GM23338 (cell line): ENCODE measurements at places on chromosomes 3 and 15.

GRCh38 chr3:159945930-159946329 is 42.7 kb upstream of the IL12A start:
- no peak for DNase-seq

DNA sequence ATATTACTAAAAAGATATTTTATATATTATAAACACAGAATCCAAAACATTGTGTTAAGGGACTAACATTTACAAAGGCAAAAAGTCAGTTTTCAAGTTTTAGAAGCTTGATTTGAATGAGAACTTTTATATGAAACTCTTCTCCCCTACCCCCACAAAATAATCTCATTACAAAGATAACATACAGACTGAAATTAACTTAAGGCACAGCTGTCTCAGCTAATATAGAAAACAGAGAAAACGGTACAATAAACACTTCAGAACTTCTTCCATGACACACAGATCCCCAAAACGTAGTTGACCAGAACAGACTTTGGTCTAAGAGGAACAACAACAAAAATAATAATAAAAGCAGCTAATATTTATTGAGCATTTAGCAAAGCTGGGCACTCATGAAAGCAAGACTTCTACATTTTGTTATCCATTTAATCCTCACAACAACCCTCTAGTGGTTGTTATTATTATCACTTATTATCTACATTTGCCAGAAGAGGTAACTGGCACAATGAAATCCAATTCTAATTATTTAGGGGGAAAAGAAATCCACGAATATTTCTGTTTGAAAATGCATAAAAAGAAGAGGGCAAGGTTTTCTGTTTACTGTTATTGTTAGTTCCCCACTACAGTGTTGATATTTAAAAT is 68.1 kb downstream of the PFN2 start:
- no peak for DNase-seq

DNA sequence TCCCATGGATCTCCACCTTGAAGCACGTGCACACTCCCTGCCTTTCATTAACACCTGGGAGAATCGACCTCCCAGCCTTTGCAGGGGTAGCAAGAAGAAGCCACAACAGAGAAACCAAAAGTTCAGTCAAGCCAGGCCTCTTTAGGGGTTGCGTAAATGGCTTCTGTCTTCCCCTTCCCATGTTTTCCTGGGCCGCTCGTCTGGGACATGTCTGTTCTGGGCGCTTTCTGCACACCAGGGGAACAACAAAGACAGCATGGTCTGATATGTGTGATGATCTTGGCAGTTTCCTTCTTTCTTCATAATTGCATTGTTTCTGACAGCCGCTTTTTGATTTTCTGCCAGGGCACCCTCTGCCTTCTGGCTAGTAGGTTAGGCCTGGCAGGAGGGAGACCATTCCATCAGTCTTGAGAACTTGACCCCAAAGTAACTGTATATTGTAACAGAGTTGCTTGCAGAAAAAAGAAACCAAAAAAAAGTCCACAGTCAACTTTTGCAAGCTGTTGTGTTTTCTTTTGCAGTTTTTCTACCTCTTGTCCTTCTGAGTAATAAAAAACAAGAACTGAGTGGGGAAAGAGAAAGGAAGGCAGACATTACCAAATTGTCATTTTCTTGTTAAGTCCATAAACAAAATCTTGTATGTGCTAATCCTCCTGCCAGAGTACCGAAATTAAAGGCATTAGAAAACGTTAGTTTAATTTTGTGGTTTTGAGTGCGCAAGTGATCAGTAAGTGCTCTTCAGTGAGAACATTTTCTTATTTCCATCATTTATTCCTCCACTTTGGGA is 56.0 kb upstream of the FURIN start:
- no peak for DNase-seq

DNA sequence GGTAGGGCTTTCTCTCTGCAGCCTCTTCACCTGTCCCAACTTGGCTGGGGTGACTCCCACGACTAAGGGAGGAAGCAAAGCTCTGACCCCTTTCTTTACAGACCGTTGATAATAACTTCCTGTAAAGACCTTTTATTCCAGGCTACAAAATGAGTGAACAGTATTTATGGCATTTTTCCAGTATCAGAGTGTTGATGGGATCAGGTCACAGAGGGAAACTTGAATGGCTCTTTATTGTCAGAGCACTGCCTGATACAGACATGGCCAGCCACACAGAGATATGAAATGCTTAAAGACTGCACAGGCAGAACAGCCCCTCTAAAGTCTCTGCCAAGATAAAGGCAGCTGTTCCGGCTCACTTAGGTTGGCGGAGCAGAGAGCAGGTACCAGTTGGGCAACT is 1033.9 kb upstream of the NR2F2 start:
- DNase-seq = no peak

DNA sequence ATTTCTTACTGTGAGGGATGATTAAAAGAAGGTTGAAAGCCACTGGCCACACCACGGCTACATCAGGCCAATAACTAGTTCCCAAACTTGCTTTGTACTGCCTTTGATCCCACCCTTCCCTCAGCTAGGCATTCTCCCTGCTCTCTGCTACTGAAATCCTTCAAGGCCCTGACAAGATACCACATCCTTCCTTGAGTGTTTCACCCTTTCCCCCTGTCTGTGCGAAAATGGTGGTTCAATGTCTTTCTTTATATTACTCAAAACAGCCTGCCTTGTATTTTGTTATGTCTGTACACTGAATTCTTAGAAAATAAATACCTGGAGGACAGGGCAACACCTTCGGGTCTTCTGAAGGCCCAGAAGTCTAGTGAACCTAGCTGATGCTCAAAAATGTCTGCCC is 932 bp upstream of the VPS8 start:
- DNase-seq = no peak

DNA sequence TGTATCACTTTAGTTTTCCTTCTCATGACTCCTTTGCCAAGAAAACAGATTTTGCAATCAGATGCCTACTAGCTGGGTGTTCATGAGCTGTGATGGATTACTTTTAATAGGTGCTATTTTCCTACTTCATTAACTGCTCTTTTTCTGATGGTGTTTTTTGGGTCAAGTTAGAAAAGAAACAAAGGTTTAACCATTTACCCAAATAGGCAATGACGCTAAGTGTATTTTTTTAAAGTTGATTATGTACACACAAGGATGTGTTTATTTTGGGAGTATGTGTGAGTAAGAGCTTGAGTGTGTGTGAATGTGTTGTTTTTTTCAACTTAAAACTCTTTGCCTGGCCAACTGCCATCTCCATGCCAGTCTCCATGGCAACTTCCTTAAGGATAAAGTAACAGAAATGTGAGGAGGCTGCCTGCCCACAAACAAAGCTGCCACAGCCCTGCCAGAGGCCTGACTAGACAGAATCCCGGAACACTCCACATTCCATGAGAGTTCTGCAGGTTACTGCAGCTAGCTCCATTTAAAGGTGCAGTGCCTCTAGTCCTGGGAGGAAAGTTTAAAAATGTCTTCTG is 215.6 kb upstream of the RBMS3 start:
- DNase-seq = peak; percentile 83

- DNase-seq = no peak
Observed at GRCh38 chr3:122235147-122235546, 51.7 kb downstream of the CASR start.

- no peak for DNase-seq
Observed at GRCh38 chr3:119342176-119342575, 48.0 kb downstream of the ARHGAP31 start.

GRCh38 chr3:165803471-165803870 is 33.8 kb downstream of the BCHE start:
- no peak for DNase-seq

- DNase-seq = peak; percentile 29
Observed at GRCh38 chr15:70264014-70264582, 166.4 kb upstream of the TLE3 start.

DNA sequence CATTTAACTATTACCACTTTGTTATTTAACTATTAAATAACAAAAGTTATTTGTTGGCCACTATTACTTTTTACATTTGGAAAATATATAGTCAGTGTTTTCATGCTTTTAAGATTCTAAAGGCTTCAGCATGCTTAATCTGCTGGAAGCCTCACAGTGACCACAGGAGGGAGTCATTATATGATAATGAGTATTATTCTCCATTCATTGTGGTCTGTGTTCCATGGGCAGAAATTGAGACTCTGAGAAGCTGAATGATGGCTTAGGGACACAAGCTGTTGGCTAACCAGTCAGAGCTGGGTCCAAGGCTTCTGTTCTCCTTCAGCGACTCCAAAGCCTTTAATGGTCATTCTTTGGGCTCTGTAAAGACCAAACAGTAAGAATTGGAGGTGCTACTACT is 64.7 kb downstream of the BFSP2 start:
- DNase-seq = no peak

DNA sequence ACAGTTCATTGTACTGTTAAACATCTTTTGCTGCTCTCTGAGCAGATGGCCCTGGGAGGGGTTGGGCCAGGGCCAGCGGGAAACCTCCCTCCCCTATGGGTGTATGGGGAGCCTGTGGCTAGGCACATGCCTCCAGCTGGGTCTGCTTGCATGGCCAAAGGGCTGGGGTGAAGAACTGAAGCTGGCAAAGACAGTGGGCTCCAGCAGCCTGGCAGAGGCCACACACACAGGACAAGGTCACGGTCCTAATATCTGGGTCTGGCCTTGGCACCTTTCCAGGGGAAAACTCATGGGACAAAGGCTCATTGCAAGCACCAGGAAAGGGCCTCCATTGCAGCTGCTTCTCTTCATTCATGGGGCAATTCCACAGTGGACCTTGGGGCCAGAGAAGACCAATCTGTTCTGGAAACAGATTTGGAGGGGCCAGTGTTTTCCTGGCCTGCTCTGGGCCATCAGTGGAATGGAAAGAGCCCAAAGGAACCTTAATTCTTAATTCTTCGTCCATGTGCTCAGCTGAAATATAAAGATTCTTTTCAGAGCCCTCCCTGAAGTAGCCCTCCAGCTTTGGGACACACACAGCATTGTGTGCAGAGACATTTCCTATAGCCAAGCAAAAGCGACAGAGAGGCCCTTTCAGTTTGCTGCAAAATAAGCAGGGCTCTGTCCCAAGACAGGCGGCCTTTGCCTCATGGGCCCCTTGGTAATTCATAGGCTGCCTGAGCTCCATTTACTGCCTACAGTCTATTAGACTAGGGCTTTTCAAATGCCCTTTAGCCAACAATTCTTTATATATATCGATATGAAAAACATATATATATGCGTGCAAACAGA is 11.3 kb upstream of the LIMD1 start:
- no peak for DNase-seq

DNA sequence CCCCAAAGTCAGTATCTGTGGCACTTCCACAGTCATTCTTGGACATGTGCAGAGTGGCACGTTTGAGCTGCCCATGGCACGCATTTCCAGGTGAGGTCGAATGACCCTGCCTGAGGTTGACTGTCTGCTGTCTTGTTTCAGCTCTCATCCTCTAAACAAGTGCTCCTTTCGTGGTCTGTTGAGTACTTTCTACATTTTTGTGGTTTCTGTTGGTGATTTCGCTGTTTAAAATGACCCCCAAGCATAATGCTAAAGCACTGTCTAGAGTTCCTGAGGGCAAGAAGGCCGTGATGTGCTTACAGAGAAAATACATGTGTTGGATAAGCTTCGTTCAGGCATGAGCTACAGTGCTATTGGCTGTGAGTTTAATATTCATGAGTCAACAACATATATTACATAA is 40.0 kb upstream of the SAMMSON start:
- DNase-seq = no peak

DNA sequence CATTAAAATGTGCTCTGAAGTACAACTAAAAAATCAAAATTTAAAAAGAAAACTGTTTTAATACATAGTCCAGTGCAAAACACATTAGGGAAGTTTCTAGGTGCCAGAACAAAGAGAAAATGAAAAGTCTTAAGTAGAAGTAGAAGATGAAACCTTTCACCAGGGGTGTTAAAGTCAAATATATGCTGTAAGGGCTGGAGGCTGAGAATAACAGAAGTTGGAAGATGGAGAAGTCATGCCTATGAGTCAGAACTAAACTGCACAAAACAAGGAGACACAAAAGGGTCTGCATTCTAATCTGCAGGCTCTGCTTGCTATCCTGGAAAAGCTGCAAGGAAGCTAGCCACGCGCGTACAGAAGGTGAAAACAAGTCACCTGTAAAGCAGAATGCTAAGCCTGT is 48.7 kb upstream of the CPB1 start:
- DNase-seq = no peak

DNA sequence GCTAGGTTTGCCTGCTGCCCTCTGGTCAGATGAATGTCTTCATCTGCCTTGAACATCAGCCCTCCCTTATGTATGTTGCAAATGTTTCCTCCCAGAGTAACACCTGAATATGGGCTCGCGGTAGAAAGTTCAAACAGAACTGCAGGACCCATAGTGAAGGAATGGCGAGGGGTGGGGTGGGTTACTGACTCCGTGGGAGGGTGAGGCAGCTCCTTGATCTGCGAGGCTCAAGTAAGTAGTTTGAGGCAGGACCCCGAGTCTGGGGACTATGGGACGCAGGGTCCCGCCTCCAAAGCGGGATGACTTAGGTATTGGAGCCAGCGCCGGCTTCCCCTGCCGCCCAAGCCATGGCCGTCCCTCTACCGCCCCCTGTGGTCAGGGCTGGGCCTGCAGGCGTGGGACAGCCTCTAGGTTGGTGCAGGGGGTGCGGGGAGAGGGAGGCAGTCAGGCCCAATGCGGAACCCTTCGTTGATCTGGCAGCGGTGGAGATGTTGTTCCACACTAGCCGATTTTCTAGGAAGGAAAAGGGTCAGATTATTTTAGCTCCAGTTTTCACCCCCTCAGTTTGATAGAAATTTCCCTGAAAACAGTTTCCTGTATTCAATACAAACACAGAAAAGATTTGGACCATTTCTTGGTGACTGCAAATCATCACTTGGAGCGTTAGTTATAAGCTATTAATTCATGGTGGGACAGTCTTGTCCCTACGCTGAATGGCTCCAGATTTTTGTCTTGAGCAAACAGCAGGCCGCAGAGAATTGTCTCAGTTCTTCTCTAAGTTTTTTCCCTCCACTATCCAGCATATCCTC is 72.3 kb downstream of the CORO2B start:
- peak; percentile 94 for DNase-seq

GRCh38 chr15:33068511-33068990 is 126.0 kb downstream of the FMN1 start:
- DNase-seq = peak; percentile 69

- peak; percentile 17 for DNase-seq
Observed at GRCh38 chr3:37183375-37183831, 9.0 kb upstream of the LRRFIP2 start.

DNA sequence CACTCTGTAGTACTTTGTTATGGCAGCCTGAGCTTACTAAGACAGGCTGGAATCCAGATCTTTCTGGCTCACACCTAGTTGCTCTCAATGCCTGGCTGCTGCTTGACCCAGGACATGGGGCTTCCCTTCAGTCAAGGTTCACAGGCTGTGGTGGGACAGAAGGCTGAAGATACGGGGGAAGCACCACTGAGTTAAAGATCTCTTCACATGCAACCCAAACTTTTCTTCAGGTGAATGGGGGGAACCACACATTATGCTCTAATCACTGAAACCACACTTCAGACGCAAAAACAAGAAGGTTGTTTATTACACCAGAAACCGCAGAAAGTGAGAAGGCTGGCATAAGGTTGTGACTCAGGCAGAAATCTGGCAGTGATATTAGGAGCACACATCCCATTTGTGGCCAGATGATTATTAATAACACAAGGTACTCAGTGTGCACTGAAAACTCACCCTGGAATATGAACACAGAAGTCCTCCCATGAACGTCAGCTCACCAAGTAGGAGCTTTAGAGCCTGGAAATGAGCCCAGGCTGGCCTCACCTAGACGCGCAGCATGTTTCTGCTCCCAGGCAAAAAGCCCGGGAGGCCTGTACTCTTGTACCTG is 230.5 kb upstream of the CHRNA7 start:
- DNase-seq = no peak

GRCh38 chr3:15428539-15428938 is 1.1 kb downstream of the EAF1 start:
- no peak for DNase-seq
